ENCODE measurements at places on chromosomes 7 and 10. TPM values are rescaled to one million over a fixed set of nuclear protein-coding genes. Genes with fewer than 3 reads are reported as not detected.
A peak's percentile ranks its signal among the peaks of the same experiment; 100 is the strongest.

OTUD1 gene
- total RNA-seq: 4.9 TPM

TEX36 gene
- total RNA-seq: not detected

ZNF33B gene
- total RNA-seq: 11.3 TPM

TUBB8 gene
- not detected for total RNA-seq

GPC2 gene
- total RNA-seq: 2.2 TPM

PCLO gene
- under 0.01 TPM for total RNA-seq

COL1A2 gene
- total RNA-seq: 19.1 TPM

JCAD gene
- 49.9 TPM for total RNA-seq

FAM25A gene
- total RNA-seq: not detected

ANKRD61 gene
- total RNA-seq: 0.07 TPM

GRCh38 chr7:131859147-131859821, 302.9 kb upstream of the PODXL start:
- DNase-seq: peak; percentile 36

- no peak for DNase-seq
Measured at GRCh38 chr10:43201545-43202131, 63.4 kb downstream of the CSGALNACT2 start.

DNA sequence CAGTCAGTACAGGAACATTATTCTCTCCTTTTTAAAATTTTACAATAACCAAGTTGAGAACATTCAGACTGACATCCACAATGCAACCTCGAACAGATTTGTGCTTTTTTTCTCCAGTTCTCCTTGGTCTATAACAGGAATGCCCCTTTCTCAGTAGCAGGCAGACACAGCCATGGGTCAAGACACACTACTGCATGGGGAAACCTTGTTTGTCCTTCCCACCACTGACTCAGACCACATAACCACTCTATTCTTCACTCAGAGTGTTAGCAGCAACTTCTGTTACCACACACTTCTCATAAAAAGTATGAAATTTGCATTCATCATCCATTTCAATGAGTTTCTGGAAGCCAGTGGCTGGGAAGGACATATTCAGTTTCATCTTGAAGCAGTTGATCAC, 421.7 kb downstream of the ADRA2A start:
- DNase-seq: no peak

DNA sequence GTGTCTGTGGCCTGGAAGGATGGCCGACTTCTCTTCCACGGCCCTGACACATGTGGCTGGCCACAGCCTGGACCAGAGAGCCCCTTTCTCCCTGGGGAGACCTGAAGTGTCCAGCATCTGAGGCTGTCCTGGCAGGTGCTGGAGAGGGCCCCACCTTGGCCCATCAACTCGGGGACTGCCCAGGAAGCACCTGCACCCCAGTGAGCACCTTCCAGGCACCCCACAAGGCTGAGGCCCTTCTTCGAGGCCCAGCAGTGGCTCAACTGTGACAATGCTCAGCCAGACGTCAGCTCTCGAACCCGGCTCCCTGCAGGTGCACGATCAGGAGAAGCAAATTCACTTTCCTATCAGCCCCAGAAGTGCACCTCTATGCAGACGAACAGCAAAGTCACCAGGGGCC, 24.3 kb downstream of the RGS10 start:
- no peak for DNase-seq

GRCh38 chr7:114842551-114843065, 79.3 kb upstream of the MDFIC start:
- no peak for DNase-seq

DNA sequence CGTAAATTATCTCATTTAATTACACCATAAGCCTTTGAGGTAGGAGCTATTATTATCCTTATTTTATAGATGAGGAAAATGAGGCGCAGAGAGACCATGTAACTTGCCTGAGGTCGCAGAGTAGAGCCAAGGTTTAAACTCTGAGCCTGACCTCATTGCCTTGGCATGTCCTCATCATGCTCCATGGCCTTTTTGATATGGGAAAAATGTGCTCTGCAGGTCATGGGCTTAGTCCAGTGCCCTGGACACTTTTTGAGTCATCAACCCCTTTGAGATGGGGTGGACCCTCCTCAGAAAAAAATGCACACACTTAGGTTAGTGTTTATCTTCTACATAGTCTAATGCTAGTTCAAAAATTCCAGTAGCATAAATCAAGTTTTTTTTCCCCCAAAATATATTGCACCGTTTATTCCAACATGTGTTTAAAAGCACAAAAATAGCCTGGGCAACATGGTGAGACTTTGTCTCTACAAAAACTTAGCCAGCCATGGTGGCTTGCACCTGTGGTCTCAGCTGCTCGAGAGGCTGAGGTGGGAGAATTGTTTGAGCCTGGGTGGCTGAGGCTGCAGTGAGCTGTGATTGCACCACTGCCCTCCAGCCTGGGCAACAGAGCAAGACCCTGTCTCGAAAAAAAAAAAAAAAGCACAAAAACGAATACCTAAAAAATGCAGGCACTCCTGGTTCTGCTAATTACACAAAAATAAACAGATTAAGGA, 28.6 kb upstream of the TMEM178B start:
- no peak for DNase-seq

- no peak for DNase-seq
Measured at GRCh38 chr10:75029857-75030256, 81.6 kb upstream of the SAMD8 start.

GRCh38 chr10:110429301-110429700, 68.4 kb upstream of the DUSP5 start:
- DNase-seq: no peak

- DNase-seq: no peak
Measured at GRCh38 chr10:20157314-20157713, 341.1 kb downstream of the PLXDC2 start.

GRCh38 chr7:74623135-74623534, 34.4 kb upstream of the GTF2I start:
- no peak for DNase-seq

- DNase-seq: no peak
Measured at GRCh38 chr10:102007796-102008195, 48.2 kb downstream of the ARMH3 start.

GRCh38 chr7:49781996-49782395, 8.6 kb downstream of the VWC2 start:
- no peak for DNase-seq

DNA sequence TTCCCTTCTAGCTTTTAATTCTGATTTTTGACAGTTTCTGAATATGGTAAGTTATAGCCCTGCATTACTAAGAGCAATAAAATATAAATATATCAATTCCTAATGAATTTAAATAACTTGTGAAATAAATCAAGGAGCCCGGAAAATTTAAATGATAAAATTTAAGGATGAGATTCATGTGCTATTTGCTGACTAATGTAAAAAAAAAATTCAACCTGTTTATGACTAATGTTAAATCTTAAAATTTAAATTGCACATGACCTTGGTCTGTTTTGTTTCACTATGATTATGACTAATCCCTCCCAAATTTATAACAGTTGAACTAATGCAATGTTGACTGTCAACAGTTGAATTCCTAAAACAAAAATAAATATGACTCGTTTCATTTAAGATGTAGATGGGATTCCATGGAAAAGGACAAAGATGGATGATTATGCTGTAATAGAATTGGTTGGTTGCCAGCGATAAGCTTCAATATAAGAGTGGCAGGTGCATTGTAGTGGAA, 419.9 kb downstream of the NRG3 start:
- no peak for DNase-seq

- no peak for DNase-seq
Measured at GRCh38 chr7:116562529-116563121, 37.8 kb downstream of the CAV1 start.

DNA sequence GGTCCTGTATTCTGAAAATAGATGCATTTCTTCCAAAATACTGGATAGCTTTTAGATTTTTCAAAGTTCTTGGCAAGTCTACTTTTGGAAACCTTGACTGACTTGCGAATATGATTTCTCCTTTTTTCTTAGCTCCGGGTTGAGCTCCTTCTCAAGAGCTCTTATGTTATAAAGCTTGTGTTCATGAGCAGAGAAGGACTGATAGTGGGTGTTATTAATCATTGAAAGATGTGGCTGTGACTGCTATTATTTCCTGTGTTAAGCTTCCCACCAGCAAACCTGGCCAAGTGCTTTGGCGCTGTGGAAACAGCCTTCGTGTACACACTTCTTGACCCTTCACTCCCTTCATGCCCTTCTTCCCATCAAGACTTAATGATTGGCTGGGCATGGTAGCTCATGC, 98.2 kb downstream of the KIAA1217 start:
- no peak for DNase-seq

GRCh38 chr10:101319241-101319915, 34.6 kb upstream of the BTRC start:
- DNase-seq: no peak

GRCh38 chr7:107471292-107472070, 1.6 kb downstream of the GPR22 start:
- DNase-seq: no peak

DNA sequence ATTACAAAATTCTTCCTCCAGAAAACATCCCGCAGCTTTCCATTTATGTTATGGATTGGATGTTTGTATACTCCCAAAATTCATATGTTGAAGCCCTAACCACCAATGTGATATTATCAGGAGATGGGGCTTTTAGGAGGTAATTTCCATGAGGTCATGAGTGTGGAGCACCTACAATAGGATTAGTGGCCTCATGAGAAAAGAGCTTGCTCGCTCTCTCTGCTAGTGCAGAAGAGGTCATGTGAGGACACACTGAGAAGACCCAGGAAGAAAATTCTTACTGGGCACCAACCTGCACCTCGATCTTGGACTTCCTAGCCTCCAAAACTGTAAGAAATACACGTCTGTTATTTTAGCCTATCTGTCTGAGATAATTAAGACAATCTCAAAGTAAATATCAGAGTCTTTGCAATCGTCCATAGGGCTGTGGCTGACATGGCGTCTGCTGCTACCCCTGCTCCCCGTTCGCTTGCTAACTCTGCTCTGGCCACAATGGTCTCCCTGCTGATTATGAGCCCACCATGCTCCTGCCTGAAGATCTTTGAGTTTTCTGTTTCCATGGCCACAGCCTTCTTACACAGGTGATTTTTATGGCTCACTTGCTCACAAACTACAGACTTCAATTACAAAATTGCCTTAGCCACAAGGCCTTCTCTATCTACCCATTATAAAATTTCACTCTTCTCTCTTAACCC, 333.3 kb downstream of the CACNA2D1 start:
- DNase-seq: no peak

GRCh38 chr10:75375838-75376237, 25.7 kb downstream of the ZNF503 start:
- no peak for DNase-seq

GRCh38 chr10:52071814-52072213, 242.3 kb upstream of the DKK1 start:
- no peak for DNase-seq

- DNase-seq: no peak
Measured at GRCh38 chr10:104666106-104666505, 25.0 kb downstream of the SORCS3 start.

DNA sequence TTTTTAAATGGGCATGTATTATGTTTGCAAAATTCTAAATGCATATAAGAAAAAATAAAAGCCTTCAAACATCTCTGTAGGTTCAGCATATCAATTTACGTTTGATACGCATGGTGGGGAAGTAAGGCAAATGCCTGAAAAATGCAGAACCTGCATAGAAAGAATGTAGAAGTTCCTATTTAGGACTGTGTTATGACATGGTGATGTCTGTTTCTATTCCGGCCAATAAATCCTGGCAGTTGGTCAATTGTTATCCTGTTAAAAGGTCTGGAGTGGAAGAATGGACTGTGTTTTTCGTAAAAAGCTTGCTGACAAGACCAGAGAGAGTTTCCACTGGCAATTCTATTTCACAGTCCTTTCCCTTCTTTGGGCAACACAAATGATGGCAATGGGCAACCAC, 49.6 kb upstream of the CAV2 start:
- DNase-seq: no peak

DNA sequence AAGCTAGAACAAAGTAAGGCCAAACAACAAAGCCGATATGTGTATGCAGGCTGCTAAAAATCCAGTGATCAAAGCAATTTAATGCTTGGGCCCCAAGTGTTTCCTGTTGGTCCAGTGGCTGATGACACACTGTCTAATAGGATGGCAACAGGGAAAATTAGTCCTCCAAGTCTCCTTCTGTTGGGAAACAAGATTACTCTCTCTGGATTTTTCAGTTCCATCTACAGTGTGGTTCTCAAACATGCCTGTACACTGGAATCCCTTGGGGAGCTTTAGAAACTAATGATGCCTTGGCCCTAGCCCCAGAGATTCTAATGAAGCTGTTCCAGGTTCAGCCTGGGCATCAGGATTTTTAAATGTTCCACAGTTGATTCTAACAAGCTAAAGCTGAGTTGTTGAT, 198.7 kb downstream of the AHR start:
- no peak for DNase-seq

- DNase-seq: no peak
Measured at GRCh38 chr7:36045326-36045725, 107.7 kb upstream of the EEPD1 start.

GRCh38 chr7:135100856-135101255, 47.0 kb upstream of the TMEM140 start:
- no peak for DNase-seq

DNA sequence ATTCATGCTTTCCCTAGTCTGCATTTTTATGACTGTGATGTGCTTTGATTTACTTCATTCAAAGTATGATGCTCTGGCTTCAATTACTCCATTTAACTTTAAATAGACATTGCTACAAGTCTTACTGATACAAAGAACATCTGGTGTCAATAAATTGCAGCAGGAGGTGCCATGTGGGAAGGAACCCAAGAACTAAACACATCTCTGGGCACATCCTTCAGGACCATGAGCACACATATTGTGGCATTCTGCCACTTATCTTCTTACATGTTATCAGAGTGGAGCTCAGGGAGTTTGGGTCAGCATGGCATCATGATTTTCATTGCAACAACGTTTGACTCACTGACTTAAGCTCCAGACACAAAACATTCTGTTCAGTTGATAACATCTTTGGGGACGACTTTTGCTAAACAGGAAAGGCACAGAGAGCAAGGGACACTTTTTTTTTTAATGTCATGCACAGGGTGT, 227.0 kb downstream of the DKK1 start:
- DNase-seq: no peak

- no peak for DNase-seq
Measured at GRCh38 chr10:55024713-55025112, 223.7 kb upstream of the PCDH15 start.

- DNase-seq: no peak
Measured at GRCh38 chr10:114357515-114357996, 46.7 kb downstream of the AFAP1L2 start.

DNA sequence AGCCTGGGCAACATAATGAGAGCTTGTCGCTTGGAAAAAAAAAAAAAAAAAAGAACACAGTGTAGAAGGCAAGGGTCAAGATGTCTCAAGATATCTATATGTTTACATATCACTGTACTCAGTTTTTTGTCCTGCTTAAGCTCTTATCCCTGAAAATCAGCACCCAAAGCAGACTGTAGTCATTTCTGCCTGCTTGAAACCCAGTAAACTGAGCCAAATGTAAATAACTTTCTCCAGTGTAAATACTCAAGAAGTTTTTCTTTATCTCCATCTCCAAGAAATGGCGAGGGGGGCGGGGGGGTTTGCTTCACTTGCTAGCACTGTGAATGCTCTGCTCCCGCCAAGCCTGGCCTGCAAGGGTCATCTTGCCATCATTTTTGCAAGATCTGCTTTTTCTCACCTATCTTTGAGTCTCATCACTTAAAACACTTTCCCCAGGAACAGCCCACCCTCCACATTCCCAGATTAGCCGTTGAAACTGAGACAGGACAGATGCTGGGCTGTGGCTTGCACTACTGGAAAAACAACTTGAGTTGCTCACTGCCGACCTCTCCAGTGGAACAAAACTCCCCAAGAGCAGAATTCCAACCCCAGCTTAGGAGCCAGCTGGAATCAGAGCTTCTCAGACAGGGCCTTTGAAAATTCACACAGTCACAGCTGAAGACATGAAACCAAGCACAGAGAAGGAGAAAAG, 54.6 kb downstream of the AFAP1L2 start:
- no peak for DNase-seq

- DNase-seq: no peak
Measured at GRCh38 chr7:12093365-12093764, 117.7 kb upstream of the TMEM106B start.

Data from pulmonary artery endothelial cell (primary cell).